ENCODE measurements at places on chromosomes 1 and 21.
A peak's percentile ranks its signal among the peaks of the same experiment; 100 is the strongest.

GRCh38 chr1:44315521-44315920 is 39.5 kb downstream of the ERI3 start:
- no peak for DNase-seq

DNA sequence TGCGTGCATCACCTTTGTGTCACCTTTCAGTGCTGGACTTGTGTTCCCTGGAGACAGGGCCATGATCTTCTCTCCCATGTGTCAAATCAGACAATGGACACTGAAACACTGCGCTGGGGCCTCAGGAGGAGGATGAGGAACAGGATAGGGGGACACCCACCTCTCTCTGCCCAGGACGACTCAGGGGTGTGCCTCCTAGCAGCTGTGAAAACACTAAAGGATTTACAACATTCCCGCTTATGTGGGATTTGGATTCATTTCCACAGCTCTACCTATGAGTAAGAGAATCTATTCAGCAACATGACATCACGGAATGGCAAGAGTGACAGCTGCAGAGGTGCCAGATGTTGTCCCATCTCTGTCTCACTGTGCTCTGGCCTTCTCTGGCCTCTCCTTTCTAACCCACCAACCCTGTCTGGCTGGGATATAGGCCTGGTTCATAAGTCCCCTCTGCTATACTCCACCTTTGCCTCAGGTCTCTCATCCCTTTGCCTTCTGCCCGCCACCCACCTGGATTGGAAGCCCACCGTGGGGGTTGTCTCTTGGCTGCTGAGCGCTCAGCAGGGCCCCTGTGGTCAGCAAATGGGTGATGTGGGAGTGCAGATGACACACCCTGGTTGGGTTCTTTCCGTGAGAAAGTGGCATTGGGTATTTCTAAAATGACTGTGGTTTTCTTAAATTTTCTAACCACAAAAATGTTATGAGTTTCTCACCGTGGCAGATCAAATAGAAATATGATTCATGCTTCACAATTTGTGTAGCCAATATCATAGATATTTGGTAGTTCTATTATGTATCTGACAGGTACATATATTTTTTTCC is 47.1 kb upstream of the TLR5 start:
- peak; percentile 9 for DNase-seq

DNA sequence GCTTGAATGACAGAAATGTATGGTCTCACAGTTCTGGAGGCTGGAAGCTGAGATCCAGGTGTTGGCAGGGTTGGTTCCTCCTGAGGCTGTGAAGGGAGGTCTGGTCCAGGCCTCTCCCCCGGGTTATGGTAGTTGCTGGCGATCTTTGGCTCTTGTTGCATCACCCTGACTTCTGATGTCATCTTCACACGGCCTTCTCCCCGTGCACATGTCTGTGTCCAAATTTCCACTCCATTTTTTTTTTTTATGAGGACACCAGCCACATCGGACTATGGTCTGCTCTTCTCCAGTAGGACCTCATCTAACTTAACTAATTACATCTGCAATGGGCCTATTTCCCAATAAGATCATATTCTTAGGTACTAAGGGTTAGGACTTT is 232.2 kb downstream of the KCNJ6 start:
- DNase-seq = no peak

- DNase-seq = no peak
Measured at GRCh38 chr1:21229246-21230000, 52.7 kb upstream of the EIF4G3 start.

DNA sequence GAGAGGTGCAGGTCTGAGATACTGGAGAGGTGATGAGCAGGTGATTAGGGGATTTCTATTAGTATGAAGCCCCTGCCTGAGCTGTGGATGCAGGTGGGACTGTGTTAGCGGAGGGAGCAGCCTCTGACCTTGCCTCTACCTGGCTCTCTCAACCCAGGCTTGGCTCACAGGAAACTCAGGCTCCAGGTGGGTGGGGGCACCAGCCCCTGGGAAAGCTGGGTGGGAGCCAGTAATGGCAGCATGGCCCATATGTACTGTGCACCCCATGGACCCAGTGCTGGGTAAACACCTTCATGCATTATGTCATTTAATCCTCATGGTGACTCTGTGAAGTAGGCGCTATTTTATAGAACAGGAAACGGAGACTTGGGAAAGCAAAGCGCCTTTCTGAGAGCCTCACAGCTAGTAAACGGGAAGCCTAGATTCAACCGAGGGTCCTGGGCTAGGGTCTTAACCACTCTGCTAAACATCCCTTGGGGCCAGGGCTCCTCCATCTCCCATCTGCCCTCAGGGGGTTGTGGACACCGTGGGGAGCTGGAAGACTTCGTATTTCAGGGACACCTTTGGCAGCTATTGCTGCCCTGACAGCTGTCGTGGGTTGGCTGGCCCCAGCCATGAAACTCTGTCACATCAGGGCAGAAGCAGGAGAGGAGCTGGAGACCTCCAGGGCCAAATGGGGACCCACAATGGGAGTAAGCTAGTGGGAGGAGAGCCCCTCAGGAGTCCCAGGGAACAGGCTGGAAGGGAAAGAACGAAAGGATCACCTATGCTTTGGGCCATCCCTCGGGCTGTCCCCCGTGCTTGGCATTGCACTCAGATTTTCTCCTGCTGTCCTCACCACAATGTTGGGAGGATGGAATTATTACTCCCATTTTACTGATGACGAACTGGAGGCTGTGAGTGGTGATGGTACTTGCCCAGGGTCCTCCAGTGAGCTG is 59.6 kb upstream of the CSF3R start:
- no peak for DNase-seq

DNA sequence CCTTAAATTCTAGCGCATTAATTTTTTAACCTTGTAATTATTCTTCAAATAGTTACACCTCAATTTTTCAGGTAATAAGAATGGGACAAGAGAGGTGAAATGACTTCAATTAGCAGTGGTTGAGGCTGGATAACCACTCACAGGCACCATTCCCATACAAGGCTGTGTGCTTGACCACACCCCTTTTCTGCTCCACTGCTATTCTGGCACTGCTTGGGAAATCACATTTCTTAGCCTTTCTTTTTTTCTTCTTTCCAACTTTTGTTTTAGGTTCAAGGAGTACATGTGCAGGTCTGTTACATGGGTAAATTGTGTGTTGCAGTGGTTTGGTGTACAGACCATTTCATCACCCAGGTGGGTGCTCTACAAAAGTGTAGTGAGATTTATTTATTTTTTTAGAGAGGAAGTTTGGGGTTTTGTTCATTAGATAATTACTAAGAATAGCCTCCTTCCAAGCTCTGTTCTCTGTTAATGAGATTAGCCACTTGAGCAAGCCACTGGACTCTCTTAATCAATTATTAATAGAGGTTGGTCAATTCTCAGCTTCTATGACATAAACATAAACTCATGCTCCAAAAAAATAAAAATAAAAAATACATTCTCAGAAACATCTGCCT is 14.4 kb downstream of the ILDR2 start:
- DNase-seq = no peak

- no peak for DNase-seq
Measured at GRCh38 chr1:224459966-224460365, 25.4 kb upstream of the WDR26 start.

- DNase-seq = no peak
Measured at GRCh38 chr1:16605532-16606505, 7.5 kb downstream of the NBPF1 start.

DNA sequence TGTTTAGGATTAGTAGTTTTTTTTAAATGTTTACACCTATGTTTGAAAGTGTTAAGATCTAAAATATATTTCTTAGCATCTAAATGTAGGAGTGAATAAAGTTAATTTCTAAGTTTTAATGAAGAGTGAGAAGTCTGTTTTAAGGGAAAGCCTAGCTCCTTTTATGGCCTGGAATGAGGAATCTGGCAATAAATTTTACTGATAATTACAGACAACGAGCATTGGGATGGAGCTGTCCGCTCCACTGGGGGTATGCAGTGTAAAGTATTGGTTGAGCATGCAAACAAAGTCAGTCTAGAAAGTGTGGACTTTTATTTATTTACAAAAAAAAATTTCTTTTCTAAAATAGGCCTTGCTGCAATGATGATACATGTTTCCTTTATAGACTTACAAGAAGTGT is 19.0 kb downstream of the CLIC6 start:
- DNase-seq = no peak

GRCh38 chr1:107776900-107777663 is 187.9 kb downstream of the VAV3 start:
- DNase-seq = no peak

- DNase-seq = peak; percentile 78
Measured at GRCh38 chr1:27959792-27960603, at the start of gene XKR8. XKR8 (plus strand) TSS chr1:27959973; CDS start chr1:27960070, 97 bp downstream.

GRCh38 chr1:87696483-87696882 is 367.8 kb downstream of the LMO4 start:
- DNase-seq = no peak

DNA sequence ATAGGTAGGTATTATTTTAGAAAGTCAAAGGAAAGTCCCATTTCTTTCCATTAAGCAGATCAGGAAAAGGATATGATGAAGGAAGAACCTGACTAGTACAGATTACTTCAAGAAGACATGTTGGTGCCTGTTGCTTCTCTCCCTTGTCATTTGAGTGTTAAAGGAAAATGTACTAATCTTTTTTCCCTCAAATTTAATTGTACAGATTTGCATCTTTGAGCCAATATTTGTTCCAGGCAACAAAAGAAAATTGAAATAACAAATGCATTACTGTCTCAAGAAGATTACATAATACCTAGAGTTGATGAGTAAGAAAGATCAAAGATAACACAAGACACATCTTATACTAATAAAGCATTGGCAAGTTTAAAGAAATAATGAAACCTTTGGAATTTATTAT is 566.9 kb upstream of the ZP4 start:
- no peak for DNase-seq

GRCh38 chr1:58812926-58813325 is 29.1 kb upstream of the JUN start:
- no peak for DNase-seq

- DNase-seq = no peak
Measured at GRCh38 chr1:58570817-58571216, 6.2 kb downstream of the TACSTD2 start.

- DNase-seq = no peak
Measured at GRCh38 chr1:3462356-3463012, 8.0 kb downstream of the ARHGEF16 start.

DNA sequence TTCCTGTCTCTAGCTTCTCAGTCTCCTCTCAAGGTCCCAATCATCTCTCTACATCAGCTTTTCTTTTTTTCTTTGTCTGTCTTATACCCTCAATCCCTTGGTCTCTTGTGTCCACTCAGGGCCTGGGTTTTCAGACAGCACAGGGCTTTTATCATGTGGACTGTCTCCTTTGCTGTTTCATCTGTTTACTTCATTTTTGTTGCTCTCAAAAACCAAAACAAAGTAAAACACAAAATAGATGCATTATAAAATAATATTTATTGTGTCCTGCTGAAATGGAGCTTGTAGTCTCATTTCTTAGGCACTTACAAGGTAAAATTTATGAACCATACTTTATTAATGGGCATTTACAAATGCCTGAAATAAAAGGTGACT is 17.8 kb upstream of the SLAMF6 start:
- no peak for DNase-seq

- DNase-seq = no peak
Measured at GRCh38 chr21:31564439-31564838, 95.1 kb upstream of the SOD1 start.

GRCh38 chr1:71413441-71414175 is 332.8 kb upstream of the ZRANB2 start:
- DNase-seq = no peak

- DNase-seq = no peak
Measured at GRCh38 chr1:16164213-16165072, 8.6 kb upstream of the EPHA2 start.

DNA sequence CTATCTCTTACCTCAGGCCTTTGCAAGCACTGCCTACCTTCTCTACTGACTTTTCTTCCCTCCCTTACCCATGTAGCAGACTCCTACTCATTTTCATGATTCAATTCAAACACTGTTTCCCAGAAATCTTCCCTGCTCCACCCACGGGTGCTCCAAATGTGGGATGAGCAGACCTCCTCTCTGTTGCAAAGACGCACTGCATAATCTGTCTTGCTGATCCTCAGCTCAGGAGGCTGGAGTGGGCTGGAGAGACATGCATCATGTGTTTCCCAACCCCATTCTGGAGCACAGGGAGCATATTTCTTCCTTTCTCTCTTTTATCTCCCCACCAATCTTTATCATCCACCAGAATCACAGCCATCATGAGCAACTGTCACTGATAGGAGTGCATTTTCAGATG is 459.9 kb upstream of the NFIA start:
- DNase-seq = no peak

DNA sequence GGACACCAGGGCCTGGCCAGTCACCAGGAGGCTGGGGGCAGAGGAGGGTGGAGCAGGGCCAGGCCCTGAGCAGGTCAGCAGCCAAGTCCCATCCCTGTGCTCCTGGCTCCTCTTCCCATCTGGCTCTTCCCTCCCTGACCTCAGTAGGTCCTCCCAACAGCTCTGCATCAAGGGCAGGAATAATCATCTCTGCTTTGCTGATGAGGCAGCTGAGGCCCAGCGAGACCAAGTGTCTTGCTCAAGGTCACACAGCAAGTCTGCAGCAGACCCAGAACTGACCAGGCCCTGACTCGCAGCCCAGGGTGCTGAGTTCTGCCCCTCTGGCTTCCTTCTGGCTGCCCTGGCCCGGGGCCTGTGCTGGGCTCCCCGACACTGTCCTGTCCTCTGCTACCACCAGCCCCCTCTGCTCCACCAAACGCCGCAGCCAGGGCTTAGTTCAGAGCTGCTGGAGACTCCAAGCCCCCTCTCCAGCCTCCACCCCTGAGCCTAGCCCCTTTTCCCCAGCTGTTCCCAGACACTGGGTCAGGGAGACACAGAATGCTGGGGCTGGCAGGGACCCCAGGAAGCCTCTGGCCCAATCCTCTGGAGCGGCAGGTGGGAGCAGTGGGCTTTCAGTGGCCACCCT is 224.9 kb downstream of the PTPRU start:
- no peak for DNase-seq

DNA sequence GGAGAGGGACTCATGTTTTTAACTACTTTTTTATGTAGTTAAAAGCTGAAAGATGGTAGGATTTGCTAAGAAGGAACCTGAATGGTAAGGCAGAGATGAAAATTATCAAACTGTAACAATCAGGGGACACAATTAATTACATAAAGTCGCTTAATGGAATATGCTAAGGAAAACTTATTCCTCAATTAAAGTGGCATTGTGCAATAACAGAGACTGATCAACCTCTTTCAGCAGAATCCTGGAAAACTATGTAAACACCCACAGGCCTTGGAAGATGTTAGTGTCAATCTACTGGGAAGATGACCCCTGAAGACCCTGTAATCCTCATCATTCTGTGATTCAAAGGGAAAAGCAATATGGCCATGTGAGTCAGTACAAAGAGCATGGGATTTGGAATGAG is 46.8 kb upstream of the NPL start:
- DNase-seq = no peak

- DNase-seq = no peak
Measured at GRCh38 chr1:246320286-246320685, 186.8 kb downstream of the SMYD3 start.

- DNase-seq = no peak
Measured at GRCh38 chr21:40016234-40016633, 149.0 kb downstream of the PCP4 start.

- no peak for DNase-seq
Measured at GRCh38 chr1:206970446-206970845, at the start of gene FCAMR. FCAMR (minus strand) TSS chr1:206970460; CDS start chr1:206970125, 335 bp downstream.
